Cortex of kidney (tissue), 1 donor: ENCODE measurements at places on chromosomes 3 and 15.

DNA sequence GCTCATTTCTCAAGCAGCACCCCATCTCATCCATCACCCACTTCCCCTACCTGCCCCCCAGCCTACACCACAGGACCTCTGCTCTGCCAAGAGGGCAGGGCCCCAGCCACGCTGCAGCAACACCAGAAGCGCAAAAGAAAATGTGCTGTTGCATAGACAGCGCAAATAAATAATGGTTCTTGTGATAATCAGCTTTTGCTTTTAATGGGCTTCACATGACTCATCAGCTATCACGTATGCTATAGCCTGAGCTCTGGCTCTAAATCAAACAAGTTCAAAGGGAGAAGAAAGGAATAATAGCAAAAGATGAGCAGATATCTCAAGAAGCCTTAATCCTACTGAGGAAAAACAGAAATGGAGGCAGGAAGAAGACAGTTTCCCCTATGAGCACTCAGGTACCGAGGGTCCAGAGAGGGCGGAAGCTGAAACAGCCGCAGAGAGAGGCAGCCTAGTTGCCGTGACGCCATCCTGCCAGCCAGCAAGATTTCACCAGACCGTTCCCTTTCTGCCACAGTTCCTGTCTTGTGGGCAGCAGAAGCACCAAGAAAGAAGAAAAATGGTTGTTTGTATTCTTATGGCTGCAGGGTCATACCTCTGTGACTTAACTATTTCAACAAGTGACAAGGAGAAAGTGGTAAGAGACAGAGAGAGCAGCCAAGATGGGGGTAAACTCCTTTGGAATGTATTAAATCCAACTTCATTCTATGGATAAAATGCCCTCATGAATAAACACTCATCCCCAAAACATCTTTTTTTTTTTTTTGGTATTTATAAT is 22.0 kb downstream of the RAB27A start:
- DNase-seq: no peak

DNA sequence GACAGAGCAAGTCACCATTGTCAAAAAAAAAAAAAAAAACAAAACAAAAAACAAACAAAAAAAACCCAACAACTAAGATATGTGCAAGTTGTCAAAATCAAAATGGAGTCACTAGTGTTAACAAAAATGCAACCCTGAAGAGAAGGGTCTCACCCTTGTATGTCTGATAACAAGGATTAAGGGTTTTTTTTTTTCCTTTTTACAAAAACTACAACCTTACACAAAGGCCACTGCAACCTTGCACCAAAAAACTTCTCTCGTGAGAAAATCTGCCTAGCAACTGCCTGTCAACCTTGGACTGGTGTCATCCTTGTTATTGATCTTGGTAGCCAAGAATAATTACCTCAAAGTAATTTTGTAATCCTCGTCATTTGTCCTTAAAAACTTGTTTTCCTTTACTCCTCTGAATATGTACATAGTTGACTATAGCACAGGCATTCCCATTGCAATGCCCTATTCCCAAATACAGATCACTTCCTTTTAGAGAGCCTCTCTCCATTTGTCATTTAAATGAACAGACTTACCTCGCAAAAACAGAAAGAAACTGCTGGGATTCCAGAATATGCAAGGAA is 24.0 kb downstream of the TFRC start:
- DNase-seq: no peak

GRCh38 chr15:68488966-68489365 is 57.0 kb upstream of the ITGA11 start:
- DNase-seq: no peak

DNA sequence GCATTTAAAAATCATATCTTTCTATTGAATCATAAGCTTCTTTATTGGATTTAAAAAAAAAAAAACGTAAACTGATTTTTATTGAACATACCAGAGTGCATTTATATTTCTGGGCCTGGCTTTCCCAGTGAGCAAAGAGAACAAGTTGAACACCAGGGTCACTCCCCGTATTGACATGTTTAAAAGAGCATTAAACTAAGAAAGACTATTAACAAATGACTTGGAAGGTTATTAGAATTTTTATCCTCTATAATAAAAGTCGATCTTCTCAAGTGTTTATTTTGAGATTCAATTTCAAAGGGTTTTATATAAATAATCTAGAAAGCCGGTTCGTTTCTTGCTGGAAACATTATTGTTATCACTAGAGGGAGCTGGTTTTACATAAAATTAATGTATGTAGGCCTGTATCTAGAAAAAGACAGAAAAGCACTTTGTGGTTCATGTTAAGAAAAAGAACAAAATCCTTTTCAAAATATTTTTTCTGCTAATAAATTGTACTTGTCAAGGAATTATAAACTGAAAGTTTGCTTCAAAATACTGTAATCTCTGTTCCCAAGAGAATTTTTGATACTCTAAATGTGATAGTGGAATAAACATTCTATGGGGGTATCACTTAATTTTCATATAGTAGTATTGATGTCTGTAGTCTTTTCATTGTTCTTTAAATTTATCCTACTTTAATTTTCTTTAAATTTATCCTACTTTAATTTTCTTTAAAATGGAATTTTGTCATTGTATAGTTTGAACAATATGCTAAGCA is 321.8 kb upstream of the MME start:
- no peak for DNase-seq

DNA sequence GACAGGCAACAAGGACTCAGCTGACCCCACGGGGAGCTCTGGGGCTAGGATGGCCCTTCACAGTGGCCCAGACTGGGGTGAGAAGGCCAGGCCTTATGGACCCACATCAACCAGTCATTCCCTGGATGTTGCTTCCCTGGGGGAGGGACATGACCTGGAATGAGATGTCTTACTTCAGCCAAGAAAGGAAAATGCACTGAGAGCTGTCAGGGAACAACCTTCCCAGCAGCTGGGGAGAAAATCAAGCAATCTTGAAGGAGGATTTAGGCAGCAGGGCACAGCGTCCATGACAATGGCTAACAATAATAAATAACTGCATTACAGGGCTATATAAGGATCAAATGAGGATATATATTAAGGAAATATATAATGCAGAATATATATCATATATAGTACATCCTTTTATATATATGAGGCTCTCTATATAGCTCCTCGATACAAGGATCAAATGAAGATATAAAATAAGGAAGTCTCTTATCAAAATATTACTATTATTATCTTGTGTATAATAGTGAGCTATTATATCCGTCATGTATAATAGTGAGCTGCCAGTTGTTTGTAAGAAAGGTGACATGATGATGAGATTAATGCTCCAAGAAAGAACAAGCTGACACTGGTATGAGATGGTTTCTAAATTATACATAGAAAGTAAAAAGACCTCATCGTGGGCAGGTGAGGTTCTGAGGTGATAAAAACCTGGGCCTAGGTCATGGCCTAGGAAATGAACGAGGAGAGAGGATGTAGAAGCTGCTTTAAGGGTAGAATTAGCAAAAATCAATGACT is 117.8 kb upstream of the LIPC start:
- DNase-seq: no peak

- no peak for DNase-seq
These were observed 12.9 kb downstream of the SLCO3A1 start for GRCh38 chr15:91866371-91866905.

GRCh38 chr15:67025719-67026609 is 39.4 kb upstream of the SMAD3 start:
- DNase-seq: no peak

DNA sequence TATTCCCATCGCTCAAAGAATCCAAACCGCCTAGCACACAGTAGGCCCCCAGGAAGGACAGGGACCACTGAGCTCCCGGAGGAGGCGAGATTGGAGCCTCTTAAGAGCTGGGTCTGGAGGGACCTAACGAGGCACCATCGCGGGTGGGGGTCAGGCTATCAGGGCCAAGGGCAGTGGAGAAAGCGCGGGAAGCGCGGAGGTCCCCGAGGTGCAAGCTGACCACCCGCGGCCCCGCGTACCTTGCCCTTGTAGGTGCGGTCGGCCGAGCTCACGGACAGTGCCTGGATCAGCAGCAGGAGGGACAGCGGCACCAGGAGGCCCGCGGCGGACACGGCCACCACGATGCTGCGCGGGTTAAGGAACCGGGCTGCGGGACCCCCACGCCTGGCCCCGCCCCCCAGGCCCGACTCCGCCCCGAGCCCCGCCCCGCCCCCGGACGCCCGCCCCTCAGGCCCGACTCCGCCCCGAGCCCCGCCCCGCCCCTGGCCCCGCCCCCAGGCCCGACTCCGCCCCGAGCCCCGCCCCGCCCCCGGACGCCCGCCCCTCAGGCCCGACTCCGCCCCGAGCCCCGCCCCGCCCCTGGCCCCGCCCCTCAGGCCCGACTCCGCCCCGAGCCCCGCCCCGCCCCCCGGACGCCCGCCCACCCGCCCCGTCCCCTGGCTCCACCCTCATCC is 3.9 kb downstream of the ZDHHC19 start:
- DNase-seq: no peak

- DNase-seq: no peak
These were observed 28.8 kb downstream of the SMAD3 start for GRCh38 chr15:67094001-67094826.
